ENCODE measurements at places on chromosomes 6 and 20. TPM values are rescaled to one million over a fixed set of nuclear protein-coding genes. Genes with fewer than 3 reads are reported as not detected.

The FGD2 gene
- total RNA-seq: 7.3 TPM

The IL17A gene
- not detected for total RNA-seq

The SLC12A5 gene
- not detected for total RNA-seq

The MAS1 gene
- under 0.01 TPM for total RNA-seq

The PRRT1 gene
- total RNA-seq: not detected

The PACRG gene
- 1.0 TPM for total RNA-seq

The COX4I2 gene
- total RNA-seq: 16.2 TPM

The AIF1 gene
- 19.8 TPM for total RNA-seq

The LIME1 gene
- total RNA-seq: 0.52 TPM

The MICA gene
- total RNA-seq: 5.2 TPM

The UBD gene
- 1.6 TPM for total RNA-seq

The ULBP2 gene
- not detected for total RNA-seq

The SLC35F1 gene
- total RNA-seq: 3.1 TPM

The CAP2 gene
- 47.5 TPM for total RNA-seq

The SLC26A8 gene
- under 0.01 TPM for total RNA-seq

The TOX2 gene
- not detected for total RNA-seq

The MYT1 gene
- not detected for total RNA-seq

The SRMS gene
- not detected for total RNA-seq

The SGK2 gene
- 1.0 TPM for total RNA-seq

The BACH2 gene
- 3.7 TPM for total RNA-seq

The OOEP gene
- not detected for total RNA-seq

The GZF1 gene
- total RNA-seq: 11.0 TPM

The RNF5 gene
- 57.9 TPM for total RNA-seq

The ATP6V1G2 gene
- total RNA-seq: 1.0 TPM

The TNXB gene
- total RNA-seq: 130 TPM

The GJA1 gene
- 67.3 TPM for total RNA-seq

All from skeletal muscle tissue (tissue), 5 donors.